Vein endothelial cell (primary cell): ENCODE measurements at places on chromosomes 2 and 18. TPM values are rescaled to one million over a fixed set of nuclear protein-coding genes. Genes with fewer than 3 reads are reported as not detected.

PUM2 gene
- total RNA-seq, result 55.9 and 59.5 TPM in 2 replicates

KYNU gene
- total RNA-seq, result not detected in 2 replicates

CCNT2 gene
- total RNA-seq, result 33.0 and 41.4 TPM in 2 replicates

SCG2 gene
- not detected in 2 replicates for total RNA-seq

ING5 gene
- 13.7 and 19.3 TPM in 2 replicates for total RNA-seq

SPTBN1 gene
- 490 and 568 TPM in 2 replicates for total RNA-seq

SCTR gene
- not detected in 2 replicates for total RNA-seq

ANKRD36C gene
- total RNA-seq, result 56.2 and 104 TPM in 2 replicates

LINC00305 gene
- not detected in 2 replicates for total RNA-seq
